ENCODE measurements at places on chromosomes 1 and 21.
A peak's percentile ranks its signal among the peaks of the same experiment; 100 is the strongest.

GRCh38 chr1:230502306-230502705, 76.2 kb upstream of the PGBD5 start:
- DNase-seq, result no peak

GRCh38 chr1:172909606-172910326, 141.0 kb downstream of the TNFSF18 start:
- peak; percentile 69 for DNase-seq

DNA sequence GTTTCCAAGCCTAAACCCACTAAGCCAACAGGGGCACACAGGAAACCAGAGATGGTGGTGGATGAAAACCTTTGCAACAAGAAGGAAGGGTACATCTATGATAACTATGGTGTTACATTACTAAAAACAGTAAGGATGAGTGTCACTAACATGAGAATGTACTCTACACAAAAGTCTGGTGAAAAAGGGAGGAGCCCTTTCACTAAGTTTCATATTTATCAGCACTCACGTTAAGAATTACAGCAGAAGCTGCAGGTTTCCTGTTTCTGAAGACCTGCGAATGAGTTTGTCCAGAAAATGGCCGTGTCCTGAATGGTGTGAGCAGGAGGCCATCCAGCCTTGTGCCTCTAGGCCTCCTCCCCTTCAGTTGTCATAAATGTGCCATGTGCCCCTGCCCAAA, 17.8 kb downstream of the ABCG1 start:
- DNase-seq, result no peak

GRCh38 chr1:201190624-201191051, at the start of gene IGFN1:
IGFN1 (plus strand) TSS chr1:201190824; CDS start chr1:201193294, 2,470 bp downstream.
- DNase-seq, result no peak

DNA sequence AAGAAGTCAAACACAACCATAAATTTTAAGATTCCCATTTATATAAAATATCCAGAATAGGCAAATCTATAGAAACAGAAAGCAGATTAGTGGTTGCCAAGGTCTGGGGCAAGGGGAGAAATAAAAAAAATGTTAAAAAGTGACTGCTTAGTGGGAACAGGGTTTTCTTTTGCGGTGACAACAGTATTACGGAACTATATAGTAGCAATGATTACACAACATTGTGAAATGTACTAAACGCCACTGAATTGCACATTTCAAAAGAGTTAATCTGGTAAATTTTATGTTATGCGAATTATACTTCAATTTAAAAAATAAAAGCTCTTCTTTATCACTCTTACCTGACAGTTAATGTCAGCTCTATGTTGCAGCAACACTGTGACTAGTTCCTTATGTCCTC, 105.2 kb downstream of the ACBD6 start:
- no peak for DNase-seq

DNA sequence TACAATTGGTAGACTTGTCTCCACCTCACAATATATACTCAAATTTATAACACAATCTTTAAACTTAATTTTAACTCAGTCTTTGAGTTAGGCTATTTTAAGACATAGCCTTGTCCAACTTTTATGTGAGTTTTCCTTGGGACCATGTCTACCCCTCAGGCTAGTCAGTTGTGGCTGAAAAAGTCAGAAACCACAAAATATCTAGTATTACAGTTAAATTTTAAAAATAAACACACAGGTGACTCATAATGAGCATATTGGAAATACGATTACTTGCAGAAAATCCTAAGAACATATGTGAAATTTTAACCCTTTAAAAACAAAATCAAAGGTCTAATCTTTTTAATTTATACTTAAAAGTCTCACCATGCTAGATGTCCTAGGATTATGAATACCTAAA, 4.8 kb upstream of the ASB17 start:
- peak; percentile 5 for DNase-seq

DNA sequence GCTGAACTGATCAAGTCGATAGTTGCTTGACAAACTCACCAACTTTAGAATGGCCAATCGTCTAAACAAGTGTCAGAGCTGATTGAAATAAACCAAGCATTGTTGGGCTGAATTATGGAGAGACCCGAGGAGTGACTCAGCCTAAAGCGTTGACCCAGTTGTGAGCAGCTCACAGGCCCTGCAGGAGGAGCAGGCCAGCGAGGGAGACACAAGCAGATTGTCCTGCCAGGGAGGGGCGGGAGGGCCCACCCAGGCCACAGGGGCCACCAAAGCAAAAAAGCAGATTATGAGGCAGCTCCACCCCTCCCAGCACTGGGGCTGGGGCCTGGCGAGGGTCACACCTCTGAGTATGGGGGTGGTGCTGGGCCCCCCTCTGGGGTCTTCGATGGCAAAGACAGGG, 10.1 kb upstream of the MATN1 start:
- DNase-seq, result no peak

DNA sequence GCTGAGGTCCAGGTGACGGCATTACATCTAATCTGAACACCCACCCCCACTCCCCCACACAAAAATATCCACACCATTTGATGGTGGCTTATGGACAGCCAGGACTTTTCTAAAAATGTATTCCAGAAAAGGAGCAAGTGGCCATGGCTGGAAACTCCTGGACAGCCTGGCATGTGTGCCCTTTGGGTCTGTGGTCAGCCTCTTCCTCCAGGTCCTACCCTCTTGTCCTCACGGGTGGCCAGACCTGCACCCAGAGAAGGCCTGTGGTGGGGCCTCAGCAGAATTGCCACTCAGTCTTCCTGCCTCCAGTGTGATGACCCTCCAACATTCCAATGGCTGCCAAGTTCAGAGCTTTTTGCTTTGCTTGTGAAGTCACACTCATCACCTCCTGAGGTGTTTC, 600.6 kb downstream of the AJAP1 start:
- no peak for DNase-seq

DNA sequence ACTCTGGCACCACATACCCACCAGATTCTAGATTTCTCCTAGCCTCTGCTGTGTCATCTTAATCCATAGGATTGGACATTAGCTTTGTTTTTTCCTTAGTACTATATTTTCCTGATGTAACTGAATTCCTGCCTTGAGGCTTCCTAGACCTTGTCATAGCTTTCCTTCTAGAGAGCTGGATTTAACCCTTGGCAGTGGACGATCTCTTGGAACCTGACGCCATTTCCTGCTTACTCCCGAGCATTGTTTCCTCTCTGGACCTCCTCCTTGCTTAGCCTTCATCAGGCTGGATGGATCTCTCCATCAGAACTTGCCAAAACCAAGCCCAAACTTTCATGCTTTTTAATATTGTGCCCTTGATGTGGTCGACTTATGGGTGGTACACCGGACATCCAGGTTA, 1.5 kb downstream of the APOBEC4 start:
- no peak for DNase-seq

DNA sequence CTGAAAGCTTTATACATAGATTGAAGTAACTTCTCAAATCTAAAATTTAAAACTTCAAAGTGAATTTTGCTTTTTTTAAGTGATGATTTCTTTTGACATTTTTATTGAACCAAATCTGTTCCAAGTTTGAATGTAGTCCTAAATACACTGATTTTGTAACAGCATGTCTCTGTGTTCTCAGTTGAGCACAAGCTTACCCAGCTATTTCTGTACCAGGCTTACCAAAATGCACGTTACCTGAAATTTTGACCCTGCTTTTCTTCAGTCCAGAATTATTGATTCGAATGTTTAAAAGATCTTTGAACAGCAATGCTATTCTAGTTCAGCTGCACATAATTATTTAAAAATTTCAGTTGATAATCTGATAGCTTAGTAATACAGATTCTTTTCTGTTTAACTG, 25.6 kb downstream of the AGO4 start:
- no peak for DNase-seq

DNA sequence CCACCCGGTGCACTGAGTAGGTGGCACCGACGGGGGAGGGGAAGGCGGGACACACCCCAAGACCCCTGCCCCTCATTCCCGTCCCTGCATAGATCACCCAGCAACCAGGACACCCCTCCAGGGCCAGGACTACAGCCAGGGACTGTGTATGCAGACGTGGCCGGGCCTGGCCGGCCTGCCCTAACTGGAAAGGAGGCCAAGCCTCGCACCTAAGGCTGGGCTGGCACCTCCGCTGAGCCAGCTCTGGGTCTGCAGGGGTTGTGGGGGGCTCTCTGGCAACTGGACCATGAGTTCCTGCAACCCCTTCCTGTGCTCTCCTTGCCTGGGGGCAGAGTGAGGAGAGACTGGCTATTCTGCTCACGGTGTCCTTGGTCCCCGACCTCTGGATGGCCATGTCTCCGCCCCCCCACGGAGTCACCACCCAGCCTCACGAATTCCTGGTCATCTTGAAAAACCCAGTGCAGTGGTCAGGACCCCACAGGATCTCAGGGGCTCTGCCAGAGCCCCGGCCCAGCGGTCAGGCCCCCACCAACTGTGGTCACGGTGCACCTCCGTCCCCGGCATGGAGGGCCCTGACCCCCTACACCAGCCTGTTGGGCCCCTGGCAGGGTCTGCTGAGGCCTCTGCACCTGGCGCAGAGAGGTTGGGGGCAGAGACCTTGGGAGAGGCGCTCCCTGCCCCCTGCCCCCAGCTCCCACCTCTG, 1.1 kb upstream of the FNDC10 start:
- no peak for DNase-seq

DNA sequence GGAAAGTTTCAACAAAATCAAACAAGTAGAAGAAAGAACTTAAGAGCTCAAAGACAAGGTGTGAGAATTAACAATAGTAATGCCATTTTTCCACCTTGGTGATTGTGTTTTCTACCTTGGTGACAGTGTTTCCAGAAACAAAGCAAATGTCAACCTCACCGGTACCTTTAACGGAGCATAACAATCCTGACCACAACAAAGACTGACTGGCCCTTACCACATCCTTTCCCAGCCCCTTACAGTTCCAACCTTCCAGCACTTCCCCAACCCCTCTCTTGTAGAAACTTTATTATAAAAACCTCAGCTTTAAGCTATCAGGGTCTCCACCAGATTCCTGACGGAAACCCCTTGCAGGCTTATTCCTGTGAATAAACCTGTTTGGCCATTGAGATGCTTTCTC, 16.7 kb downstream of the STYXL2 start:
- no peak for DNase-seq

- no peak for DNase-seq
Measured at GRCh38 chr1:29827801-29828525, 591.6 kb downstream of the PTPRU start.

GRCh38 chr1:154839691-154840090, 30.4 kb downstream of the KCNN3 start:
- DNase-seq, result no peak

- DNase-seq, result peak; percentile 23
Measured at GRCh38 chr1:224828691-224829090, 100.8 kb upstream of the DNAH14 start.

- DNase-seq, result peak; percentile 74
Measured at GRCh38 chr1:246632281-246633168, 66.3 kb downstream of the CNST start.

DNA sequence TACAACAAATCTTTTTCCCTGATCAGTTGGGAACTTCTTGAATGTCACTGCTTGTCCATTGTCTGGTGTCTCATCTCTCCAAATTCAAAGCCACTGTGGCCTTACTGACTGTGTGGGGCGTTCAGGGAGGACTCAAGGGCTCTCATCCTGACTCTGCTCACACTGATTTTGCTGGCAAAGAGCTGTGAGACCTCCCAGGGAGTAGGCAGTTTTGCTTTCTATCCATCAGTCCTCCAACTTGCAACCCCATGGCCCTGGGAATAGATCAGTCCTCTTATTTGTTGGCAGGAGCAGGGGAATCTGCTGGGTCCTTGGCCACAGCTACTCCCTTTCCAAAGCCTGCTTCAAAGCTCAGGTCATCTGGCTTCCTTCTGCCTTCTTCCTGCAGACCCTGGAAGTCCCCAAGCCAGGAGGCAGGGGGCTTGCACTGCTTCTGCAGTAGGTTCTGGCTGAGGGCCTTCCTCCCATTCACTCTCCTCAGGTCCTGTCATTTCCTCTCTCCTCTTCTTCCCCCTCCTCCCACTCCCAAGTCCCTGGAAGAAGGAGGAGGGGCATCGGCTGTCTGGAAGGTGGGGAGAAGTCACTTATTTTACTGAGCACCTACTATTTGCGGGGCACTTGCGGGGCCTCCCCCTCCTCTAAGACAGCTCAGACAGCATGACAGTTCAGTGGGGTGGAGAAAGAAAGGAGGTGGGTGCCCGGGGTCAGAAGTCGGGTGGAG, 876 bp upstream of the NAV1 start:
- DNase-seq, result no peak

- DNase-seq, result no peak
Measured at GRCh38 chr1:221397606-221398005, 344.3 kb downstream of the DUSP10 start.

GRCh38 chr1:109805486-109806165, 41.9 kb upstream of the EPS8L3 start:
- DNase-seq, result no peak

GRCh38 chr1:79737193-79737592, 730.7 kb upstream of the ADGRL4 start:
- no peak for DNase-seq

DNA sequence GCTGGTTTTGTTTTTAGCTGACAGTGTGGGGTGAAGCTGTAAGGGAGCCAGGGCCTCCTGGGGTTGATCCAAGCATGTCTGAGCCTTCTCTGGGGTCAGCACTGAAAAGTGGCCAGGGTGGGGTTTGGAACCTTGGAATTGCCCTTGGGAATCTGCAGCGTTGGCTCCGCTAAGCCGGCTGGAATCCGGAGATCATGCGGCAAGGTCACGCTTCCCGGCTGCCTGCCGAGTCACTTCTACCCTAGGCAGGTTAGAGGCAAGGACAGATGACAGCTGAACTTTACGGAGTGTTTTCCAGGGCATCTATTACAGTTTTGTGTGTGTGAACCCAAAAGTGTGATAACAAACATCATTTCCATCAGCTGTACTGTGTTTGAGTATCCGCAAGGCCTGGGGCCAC, 17.1 kb downstream of the ABCG1 start:
- DNase-seq, result no peak

DNA sequence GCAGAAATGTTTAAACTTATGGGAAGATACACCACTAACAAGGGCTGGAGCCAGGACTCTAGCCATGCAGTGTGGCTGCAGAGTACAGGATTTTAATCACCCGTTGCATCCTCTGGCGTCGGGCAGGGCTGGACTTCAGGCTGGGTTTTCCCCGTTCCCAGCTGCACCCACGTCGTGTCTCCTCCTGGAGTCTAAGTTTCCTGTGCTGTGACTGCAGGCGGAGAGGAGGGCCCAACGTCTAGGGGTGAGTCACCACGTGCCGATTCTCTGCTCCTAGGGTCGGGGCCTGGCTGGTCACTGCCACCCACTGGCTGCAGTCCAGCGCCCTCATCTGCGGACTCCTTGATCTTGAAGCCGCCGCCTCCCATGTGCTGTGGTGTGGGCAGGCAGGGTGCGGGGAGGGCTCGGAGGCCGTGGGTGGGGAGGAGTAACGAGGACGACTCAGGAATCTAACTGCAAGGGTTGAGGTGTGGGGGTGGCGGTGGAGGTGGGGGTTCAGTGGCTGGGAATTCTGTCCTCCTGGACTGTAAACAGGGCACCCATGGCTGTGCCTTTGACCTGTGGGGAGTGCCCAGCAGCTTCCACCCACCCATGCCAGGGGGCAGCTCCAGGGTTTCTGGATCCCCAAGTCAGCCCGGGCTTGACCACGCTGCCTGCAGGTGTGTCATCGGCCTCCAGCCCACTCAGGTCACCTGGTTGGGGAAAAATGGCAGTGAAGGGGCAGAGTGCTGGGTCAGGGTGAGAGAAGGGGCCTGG, 77.8 kb downstream of the ALPL start:
- peak; percentile 92 for DNase-seq
